ENCODE measurements at places on chromosomes 5 and 9. TPM values are rescaled to one million over a fixed set of nuclear protein-coding genes. Genes with fewer than 3 reads are reported as not detected.

Gene TMEFF1
- 0.90 TPM for total RNA-seq

- DNase-seq, result no peak
Measured at GRCh38 chr5:74051076-74051475, 425.1 kb downstream of the ARHGEF28 start.

Gene ADAMTSL1
- total RNA-seq, result 49.2 TPM

Gene EGFLAM
- 1.1 TPM for total RNA-seq

- no peak for DNase-seq
Measured at GRCh38 chr9:127832248-127832647, 22.2 kb downstream of the ENG start.

DNA sequence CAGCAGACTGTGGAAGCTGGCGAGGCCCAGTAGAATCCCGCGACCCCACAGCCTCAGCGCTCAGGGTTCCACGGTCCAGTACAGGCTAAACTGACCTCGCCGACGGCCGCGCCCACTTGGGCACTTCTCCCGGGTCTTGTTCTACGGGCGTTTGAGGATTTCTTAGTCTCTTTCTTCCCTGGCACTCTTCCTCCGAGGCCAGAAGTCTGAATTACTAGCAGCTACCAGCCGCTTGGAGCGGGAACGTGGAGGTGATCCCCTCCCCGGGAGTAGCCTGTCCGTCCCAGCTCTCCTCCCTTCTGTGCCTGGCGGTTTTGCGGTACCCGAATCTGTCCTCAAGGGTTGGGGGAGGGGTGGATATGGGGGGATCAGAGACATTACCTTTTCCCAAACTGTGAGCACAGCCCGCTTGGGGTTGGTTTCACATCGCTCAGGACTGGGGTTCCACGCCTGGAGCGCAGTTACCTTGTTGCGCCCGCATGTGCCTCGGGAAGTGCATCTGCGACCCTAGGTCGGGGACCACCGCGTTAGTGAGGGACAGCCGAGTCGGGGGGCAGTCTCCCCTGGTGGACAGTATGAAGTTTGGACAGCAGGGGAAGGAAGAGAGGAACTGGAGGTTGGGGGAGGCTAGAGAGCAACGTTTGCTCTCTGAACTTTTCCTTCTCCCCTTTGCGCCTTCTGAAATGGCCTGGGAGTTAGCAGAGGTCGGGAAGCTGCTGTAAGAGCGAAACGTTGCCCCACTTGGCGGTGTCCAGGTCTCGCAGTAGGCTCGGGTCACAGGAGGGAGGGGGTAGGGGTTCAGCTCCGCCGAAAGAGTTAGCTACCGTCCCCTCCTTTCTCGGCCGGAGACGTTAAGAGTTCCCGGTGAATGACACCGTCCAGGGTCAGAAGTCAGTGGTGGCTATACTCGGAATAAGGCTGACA is 190.8 kb downstream of the MEF2C start:
- DNase-seq, result no peak

GRCh38 chr9:4138180-4138579 is 161.7 kb downstream of the GLIS3 start:
- no peak for DNase-seq

Gene TAF1L
- not detected for total RNA-seq

Gene ZCCHC7
- 28.7 TPM for total RNA-seq
